ENCODE measurements at places on chromosomes 3 and 15.

DNA sequence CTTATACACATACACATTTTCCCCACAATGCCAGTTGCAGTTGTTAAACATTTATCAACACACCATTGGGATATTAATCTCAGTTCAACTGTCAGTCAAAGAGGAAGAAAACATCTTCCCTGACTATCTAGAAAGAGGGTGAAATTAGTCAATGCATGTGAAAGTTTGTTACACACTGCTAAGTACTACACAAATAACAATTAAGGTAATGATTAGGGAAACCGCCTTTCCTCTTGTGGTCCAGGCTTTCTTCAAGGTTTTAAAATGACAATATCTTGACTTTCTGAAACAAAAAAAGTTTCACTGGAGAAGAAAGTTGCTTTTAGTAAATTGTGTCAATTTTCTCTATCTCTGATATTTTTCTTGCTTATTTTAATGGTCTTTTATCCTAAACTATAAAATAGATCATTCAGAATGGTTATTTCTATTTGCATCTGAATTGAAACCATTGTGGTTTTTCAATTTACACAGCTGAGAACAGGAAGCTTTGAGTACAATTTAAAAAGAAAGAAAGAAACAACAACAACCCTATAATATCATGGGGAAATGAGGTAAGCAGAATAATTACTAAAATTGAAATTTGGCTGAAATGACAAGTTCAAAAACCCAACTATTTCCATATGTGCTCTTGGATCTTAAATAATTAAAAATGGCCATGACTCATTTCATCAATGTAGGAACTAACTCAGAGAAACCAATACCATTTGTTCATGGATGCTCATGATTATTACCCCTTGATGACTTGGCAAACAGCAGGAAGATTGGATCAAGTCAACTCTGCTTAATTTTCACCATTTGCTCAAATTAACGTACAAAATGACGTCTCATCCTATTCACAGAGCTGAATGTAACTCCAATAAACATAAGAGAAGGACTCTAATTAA lies 31.7 kb downstream of the GPR149 start:
- no peak for DNase-seq

DNA sequence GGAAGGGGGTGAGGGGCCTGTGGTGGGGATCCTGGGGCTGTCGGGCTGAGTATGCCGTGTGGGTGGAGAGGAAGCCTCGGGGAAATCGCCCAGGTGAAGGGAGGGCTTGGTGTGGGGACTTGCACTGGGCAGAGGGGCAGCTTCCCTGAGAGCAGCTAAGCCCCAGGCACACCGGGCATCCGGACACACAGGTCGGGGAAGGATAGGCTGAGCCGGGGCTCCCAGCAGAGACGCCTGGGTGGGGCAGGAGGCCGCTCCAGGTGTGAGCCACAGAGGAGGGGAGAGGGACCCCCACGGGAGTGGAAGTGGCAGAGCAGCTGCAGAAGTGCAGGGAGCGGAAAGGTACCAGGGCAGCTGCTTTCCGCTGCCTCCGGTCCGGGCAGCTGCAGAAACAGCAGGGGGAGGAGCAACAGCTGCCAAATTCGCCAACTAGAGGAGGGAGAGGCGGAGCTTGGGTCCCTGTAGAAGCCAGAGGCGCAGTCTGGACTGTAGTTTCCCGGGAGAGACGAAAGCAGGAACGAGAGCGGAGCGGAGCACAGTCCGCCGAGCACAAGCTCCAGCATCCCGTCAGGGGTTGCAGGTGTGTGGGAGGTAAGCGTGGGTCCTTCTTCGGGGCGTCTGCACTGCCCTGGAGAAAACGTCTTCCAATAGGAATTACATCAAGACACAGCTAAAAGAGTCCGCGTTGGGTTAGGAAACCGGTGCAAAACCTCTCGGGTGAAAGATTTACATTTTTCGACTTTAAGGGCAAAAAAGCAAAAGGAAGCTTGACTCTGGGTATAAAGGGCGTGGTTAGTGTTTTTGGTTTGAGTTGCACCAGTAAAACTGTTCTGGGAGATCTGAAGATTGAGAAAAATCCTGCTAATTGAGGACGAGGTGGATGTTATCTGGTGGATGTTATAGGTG lies at the start of gene SERPINI1:
TSS of gene SERPINI1 (plus strand) at position 489 of the 906 bp plus-strand sequence. CDS start 53,408 bp downstream, outside the sequence.
- DNase-seq: peak; percentile 72

DNA sequence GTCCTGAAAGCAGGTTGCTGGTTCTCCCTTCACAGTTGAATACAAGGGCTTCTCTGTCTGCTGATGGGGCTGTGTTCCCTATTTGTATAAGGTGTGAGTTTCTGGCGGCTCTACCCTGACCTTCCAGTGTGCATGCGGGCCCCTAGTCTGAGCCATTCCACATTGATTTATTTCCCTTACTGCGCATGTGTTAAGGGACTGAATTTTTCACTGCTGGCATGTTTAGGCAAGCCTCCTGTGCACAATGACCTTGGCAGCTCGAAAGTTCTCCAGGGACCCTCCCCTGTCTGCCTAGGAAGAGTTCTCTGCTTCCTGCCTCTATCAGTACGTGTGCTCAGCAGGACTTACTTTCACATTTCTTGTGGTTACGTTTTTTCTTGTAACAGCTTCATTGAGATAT lies 11.4 kb downstream of the TRAK1 start:
- no peak for DNase-seq

- peak; percentile 14 for DNase-seq
These were observed 9.8 kb downstream of the SLC24A1 start for GRCh38 chr15:65631503-65631902.

GRCh38 chr15:92839696-92840095 lies 60.4 kb upstream of the CHD2 start:
- DNase-seq: no peak

DNA sequence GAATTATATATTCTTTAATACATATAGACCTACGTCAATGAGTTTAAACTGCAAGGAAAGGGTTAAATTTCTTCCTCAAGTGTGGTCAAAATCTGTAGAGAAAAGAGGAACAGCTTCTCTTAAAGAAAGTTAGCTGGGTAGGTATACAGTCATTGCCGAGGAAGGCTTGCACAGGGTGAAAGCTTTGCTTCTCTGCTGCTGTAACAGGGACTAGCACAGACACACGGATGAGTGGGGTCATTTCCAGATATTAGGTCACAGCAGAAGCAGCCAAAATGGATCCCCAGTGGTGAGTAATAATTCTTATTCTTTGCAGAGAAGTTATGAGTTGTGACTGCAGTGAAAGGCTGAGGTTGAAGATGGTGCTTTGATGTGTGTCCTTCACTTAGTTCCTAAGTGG lies at the start of gene CD86:
TSS of gene CD86 (plus strand) at position 148 of the 400 bp plus-strand sequence. CDS start at position 276, 128 bp downstream.
- DNase-seq: no peak

GRCh38 chr3:44913868-44914468 lies 39.6 kb downstream of the TGM4 start:
- peak; percentile 59 for DNase-seq

DNA sequence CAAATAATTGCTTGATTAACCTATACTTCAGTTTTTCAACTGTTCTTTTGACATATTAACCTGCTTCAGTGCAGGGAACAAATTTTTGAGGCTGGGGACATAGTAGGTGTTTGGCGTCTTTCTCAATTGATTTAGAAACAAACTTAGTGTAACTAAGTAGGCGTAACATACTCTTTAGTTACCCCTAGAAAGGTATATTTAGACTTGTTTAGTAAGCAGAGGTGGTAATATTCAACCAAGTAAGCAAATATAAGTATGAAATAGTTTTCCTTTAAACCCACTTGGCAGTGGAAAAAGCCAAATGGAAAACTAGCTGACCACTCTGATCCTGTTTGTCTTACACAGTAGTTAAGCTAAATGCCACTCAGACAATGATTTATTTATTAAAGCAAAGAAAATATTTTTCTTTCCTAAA lies 113.2 kb downstream of the MBNL1 start:
- no peak for DNase-seq

GRCh38 chr3:57221883-57222282 lies 5.6 kb upstream of the APPL1 start:
- no peak for DNase-seq

GRCh38 chr3:61595826-61596225 lies 34.5 kb downstream of the PTPRG start:
- DNase-seq: no peak

DNA sequence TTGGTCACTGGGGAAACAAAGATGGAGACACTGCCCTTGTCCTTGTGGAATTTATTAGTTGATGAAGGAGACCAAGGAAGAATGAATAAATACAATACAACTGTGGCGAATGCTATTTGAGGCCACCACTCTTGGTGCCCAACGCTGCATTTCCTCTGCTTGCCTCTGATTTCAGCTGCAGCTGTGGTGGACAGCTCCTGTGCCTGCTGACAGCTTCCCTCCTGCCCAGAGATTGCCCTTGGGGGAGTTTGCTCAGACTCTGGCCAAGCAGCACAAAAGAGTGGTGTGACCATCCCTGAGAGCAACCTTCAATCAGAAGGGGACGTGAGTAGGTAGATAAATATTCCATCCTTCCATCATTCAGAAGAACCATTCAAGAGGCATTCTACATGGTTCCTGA lies 64.6 kb upstream of the FHIT start:
- no peak for DNase-seq

- DNase-seq: no peak
These were observed 204.2 kb upstream of the COL8A1 start for GRCh38 chr3:99434190-99434589.

DNA sequence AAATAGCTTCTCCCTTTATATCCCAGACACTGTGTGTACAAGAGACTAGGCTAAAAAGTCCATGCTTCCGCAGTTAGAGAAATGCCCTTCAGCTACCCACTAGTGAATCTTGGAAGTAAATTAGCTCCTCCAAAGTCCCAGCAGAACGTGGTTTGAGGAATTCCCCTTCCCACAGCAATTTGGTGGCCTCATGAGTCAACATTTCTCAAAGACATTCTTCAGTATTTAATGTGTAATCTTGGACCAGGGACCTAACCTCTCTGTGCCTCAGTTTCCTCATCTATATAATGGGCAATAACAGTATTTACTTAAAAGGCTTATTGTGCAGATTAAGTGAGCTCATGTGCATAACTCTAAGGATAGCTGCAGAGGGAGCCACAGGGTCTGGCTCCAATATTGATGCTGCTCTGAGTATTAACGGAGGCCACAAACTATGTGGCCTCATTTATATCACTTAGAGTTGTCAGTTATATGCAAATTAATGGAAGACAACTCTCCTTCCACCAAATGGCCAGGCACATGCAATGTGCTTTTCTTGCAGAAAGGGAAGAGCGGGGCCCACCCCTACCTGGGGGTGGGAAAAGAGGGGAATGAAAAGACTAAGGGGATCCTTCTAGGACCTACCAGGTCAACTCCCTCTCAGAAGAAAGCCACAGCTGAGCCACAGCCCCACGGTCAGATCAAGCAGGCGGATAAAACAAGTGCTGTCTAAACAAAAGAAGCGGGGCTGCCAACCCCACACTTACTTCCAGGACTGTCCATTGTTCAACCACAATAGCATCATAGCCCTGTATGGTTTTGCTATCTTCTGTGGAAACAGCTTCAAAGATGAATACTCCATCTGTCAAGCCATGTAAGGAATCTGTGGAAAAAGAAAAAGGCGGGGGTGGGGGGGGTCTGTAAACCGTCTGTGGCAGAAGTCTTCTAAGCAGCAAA lies 92.4 kb downstream of the OXNAD1 start:
- no peak for DNase-seq

DNA sequence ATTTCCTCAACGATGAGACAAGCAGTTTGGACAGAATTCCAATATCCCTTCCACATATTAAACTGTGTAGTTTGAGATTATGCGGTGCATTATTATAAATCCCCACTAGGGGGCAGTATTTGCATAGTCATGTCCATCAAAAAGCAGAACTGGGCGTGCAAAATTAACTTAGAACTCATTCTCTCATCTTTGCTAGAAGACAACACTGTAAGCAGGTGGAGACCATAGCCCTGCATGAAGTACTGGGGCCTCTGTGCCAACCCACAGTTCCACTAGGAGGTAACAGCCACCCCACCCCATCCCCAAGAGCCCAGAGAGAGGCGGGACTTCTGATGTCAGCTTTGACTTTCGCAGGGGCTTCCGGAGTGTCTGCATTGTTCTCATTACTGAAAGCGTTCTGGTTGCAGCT lies 106.6 kb upstream of the TMC3 start:
- DNase-seq: peak; percentile 53

- DNase-seq: no peak
These were observed 442.9 kb downstream of the MCTP2 start for GRCh38 chr15:94674296-94674695.

DNA sequence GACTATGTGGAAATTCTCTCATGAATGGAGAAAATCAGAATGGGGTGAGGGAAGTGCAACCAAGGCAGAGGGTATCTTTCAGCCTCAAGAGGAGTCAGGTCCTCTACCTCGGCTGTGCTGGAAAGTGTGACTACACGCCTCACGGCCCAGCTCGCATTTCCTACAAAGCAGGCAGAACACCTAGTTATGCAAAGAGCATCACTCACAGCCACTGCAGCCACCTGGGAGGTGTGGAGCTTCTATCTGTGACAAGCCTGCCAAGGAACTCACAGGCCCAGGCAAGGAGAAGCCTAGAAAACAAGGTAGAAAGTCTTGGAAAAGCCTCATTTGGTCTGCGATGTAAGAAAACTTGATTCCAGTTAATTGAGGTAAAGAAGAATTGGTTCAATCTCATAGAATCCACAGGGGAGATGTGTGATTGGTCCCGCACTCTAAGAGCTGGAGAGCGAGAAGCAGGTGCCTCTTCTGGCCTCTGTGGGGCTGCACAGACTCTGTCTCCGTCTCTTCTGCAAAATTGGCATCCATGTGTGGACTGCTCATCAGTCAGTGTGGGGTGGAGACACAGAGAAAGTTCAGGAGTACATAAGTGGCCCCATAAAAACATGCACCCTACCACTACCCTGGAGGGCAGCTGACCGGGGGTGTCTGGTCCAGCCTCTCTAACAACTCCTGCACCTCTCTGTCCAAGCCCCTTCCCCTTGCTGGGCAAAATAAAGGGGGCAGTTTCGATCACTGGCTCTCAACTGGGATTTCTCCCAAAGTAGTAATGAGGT lies 76.8 kb downstream of the TAMM41 start:
- DNase-seq: no peak

DNA sequence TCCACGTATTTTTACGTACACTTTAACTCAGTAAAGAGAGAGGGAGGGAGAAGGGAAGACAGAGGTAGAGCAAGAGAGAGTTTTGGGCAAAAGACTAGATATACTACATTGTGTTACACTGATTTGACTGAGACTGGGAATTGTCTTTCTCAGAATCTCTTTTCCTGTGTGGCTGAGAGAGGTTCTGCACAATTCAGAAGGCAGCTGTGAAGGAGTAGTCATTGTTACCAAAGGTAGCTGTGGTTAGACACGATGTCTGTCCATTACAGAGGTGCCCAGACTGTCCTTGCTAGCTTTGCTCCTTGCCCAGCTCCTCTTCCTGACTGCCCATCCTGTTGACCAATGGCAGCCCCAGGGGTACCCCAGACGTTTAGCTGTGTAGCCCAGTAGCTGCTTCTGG lies 577.5 kb upstream of the CBLB start:
- no peak for DNase-seq

- DNase-seq: no peak
These were observed 109.4 kb upstream of the ATP11B start for GRCh38 chr3:182683858-182684257.

DNA sequence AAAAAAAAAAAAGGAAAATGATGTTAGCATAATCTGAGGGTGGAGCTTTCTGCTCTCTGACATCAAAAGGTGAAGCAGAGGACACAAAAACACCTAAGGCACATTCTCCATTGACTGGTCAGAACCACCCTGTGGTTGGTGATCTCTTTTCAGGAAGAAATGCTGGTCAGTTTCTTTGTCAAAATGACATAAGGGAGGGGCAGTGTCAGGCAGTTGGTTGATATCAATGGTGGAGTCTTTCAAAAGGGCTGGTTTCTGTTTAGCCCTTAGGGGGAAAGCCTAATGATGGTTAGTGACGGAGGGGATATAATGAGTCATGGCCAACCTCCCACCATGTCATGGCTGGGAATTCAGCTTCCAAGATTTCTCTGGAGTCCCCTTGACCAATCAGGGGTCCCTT lies 185.9 kb upstream of the GBE1 start:
- no peak for DNase-seq

Data from CD4-positive, alpha-beta T cell treated with Interleukin-15 for 4 hours (primary cell).